ENCODE measurements at places on chromosomes 3 and 15.

DNA sequence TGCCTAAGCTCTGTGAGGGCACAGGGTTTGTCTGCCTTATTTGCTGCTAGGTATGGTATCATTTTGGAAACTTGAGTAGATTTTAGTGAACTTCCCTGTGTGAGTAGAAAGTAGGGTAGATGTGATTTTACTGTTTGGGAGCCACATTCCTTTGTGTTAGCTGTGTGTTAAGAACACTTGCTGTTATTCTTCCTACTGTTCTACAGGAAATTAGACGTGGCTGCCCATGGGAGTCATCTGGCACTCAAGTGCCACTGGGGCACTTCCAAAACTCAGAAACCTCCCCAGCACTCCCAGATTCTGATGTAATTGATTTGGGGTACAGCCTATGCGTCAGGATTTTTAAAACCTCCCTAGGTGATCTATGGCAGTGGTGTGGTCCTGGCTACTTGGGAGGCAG lies 369.9 kb upstream of the C2CD4B start:
- no peak for DNase-seq

DNA sequence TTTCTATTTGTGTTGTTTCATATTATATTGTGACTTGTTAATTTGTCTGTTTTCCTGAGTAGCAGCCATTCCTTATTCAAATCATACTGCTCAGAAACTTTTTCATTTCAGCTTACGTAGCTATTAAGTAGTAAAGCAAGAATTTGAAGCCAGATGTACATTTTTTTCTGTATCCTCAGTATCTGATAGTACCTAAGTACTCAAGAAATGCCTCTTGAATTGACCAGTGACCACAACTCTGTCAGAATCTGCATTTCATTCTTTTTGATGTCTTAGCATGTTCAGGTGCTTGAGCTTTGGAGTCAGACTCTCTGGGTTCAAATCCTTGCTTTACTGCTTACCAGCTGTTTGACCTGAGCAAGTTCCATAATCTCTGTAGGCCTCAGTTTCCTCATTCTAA lies 30.6 kb downstream of the ZFAND6 start:
- no peak for DNase-seq

- DNase-seq, result peak; percentile 32
Measured at GRCh38 chr15:48647962-48648361, 2.5 kb upstream of the FBN1 start.

DNA sequence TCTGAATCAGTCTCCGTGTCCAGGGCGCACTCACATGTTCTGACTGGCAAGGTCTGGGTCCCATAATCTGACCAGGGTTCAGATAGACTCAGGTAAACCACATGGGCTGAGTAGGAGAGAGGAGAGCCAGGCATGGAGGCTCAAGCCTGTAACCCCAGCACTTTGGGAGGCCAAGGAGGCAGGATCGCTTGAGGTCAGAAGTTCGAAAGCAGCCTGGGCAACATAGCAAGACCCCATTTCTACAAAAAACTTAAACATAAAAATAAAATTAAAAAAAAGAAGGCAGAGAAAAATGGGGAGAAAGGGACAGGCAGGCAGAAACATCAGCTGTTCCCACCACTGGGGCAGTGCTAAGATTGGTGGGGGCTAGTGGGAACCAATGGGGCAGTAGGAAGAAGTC lies 5.4 kb downstream of the TMEM43 start:
- no peak for DNase-seq

GRCh38 chr15:44163370-44163769 lies 31.7 kb downstream of the FRMD5 start:
- no peak for DNase-seq

- DNase-seq, result peak; percentile 93
Measured at GRCh38 chr3:156615592-156616173, 58.7 kb upstream of the TIPARP start.

DNA sequence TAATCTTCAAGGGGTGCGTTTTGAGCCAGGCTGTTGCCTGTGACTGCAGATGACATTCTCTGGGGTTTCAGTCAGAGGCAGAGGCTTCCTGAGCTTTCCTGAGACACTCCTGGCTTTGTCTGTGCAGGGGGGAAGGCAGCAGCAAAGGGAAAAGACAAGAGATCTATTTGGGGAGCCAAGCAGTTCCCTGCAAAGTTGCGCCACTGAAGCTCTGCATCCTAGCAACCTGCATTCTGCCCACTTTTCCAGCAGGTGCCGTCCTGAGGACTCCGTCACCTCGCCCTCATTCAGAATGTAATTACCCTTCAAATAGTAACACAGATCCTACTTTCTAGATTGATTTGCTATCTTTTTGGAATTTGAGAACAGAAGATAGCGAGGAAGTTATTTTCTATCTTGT lies 1.9 kb upstream of the TMEM158 start:
- DNase-seq, result no peak
